ENCODE measurements at places on chromosomes 11 and 22. TPM values are rescaled to one million over a fixed set of nuclear protein-coding genes. Genes with fewer than 3 reads are reported as not detected.

GRCh38 chr22:21673534-21674321, 7.9 kb downstream of the PPIL2 start:
- DNase-seq: no peak

TCN1 gene
- total RNA-seq: 1.7 TPM

- no peak for DNase-seq
Measured at GRCh38 chr22:45512363-45512762, 9.7 kb downstream of the FBLN1 start.

RDX gene
- total RNA-seq: 26.7 TPM

DNA sequence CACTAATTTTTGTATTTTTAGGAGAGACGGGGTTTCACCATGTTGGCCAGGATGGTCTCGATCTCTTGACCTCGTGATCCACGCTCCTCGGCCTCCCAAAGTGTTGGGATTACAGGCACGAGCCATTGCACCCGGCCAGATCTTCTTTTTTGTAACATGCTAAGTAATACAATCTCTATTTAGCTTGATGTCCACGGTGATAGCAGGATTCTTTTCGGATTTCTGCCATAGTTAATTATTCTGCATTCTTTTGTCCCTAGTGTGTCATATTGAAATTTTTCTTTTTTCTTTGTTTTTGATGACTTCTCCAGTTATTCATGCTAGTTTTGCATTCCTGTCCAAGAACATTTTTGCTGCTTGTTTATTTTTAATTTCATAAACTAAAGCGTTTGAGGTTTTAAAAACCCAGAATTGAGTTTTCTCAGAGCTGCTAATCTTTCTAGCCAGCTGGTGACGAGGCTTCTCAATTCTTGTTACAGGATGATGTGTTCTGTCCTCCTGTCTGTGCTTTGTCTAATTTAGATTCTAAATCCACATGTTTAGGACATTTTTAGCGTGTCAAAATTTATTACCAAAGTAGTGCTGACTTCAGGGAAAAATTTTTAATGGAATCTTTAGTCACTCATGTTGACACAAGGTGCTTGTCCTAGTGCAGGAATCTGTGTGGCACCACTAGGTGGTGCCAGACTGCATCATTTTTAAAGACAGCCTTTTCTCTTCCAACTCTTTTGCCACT, 21.8 kb downstream of the NF2 start:
- peak; percentile 71 for DNase-seq

MFRP gene
- not detected for total RNA-seq
